ENCODE measurements at places on chromosomes 2 and 18.

DNA sequence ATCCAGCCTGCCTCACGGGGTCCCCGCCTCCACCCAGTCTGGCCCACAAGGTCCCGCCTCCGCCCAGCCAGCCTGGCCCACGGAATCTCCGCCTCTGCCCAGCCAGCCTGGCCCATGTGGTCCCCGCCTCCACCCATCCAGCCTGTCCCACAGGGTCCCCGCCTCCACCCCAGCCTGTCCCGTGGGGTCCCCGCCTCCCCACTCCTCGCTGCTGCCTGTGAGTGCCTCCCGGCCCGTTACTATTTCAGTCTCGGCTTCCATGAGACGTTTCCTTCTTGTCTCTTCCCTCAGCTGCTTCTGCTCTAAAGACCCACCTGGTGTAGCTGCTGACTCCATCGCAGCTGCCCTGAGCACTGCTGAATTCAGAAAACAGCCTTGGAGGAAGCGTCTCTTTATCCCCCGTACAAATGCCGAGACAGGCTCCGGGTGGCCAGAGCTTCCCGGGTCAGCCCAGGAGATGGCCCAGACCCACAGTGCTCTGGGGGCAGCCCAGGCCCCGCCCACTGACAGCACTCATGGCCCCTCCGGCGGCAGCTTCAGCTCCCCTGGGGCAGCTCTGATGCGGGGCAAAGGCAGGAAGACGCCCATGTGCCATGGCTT, 69.8 kb downstream of the NFATC1 start:
- no peak for DNase-seq

- no peak for DNase-seq
Observed at GRCh38 chr2:84854850-84855249, 26.0 kb downstream of the TRABD2A start.

- no peak for DNase-seq
Observed at GRCh38 chr2:235694721-235695601, 201.1 kb downstream of the AGAP1 start.

DNA sequence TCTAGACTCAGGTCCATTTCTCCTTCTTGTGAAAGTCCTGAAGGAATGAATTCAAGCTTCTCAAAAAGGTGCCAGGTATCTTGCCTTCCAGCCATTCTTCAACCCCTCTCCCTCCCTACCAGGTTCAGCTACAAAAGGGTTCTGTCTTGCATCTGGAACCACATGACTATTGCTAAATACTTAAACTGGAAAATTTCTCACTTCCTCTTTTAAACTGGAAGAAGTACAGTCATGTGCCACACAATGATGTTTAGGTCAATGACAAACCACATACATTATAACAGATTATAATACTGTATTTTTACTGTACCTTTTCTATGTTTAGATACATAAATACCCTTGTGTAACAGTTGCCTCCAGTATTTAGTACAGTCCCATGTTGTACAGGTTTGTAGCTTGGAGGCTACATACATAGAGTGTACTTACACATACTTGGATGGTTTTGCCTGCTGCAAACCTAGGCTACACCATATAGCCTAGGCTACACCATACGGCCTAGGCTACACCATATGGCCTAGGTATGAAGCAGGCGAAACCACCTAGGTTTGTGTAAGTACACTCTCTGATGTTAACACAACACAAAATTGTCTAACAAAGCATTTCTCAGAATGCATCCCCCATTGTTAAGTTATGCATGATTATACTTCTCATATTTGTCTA, 142.0 kb upstream of the DNMT3A start:
- DNase-seq: no peak

DNA sequence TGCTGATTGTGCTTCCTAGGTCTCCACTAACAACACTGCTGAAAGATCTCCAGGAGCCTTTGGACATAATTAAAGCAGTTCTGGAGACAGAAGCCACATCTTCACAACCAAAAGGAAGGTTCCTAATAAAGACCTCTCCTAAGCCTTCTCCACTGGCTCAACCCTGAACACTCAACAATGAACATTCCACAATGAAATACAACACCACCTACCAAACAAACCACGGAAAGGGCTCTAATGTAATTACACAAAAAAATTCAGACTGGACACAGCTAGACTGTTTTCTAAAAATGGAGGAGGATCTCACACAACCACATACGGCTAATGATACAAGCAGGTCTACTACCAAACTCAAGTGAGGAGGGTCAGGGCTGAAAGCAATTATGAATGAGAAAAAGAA, 43.6 kb downstream of the NOL10 start:
- DNase-seq: no peak

- no peak for DNase-seq
Observed at GRCh38 chr2:161533218-161533617, 91.0 kb upstream of the SLC4A10 start.

GRCh38 chr2:106866641-106867040, 19.3 kb downstream of the ST6GAL2 start:
- no peak for DNase-seq

- no peak for DNase-seq
Observed at GRCh38 chr2:54455563-54456361, at the start of gene SPTBN1. Gene SPTBN1, plus strand, starts transcription at chr2:54456327. Its CDS starts 70,092 bp downstream, at chr2:54526419.

- DNase-seq: no peak
Observed at GRCh38 chr18:25256439-25256838, 95.5 kb downstream of the ZNF521 start.

- no peak for DNase-seq
Observed at GRCh38 chr2:239648607-239649006, 247.8 kb upstream of the HDAC4 start.

GRCh38 chr18:10405014-10405493, 49.4 kb upstream of the APCDD1 start:
- no peak for DNase-seq

GRCh38 chr2:72579591-72580180, 246.1 kb downstream of the EXOC6B start:
- no peak for DNase-seq
